Brain pericyte (primary cell): ENCODE measurements at places on chromosomes 2 and 18.

DNA sequence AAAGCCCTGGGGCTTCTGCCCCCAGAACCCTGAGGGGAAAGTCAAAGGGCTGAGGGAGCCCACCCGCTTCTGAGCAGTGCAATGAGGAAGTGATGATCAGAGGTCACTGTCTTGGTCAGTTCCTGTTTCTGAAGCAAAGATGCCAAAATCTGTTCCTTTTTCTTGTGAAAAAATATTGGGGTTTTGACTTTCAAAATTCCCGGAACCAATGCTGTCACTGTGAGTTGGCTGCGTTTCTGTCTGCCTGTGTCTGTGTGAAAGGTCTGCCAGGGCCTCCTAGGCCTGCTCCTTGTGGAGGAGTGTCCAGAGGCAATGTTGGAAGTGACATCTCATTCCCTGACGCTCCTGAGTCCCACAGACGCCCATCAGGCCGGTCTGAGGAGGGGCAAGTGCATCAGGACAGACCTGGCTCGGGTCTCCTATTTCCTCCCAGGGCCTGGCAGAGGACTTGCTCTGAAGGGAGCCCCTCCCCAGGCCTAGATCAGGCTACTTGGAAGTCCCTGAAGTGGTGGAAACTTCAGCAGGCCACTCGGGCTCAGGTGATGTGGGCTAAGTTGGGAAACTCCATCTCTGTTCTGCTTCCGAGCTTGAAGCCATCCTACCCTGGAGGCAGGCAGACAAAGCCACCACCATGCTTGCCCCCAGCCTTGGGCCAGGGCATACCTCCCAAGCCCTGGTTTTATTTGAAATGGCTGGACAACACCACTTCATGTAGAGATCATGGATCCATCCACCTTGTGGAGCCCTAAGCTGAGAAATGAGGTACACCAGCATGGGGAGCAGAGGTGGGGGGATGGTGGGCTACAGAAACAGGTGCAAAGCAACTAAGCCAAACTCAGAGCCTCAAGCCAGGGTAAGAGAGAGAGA, 51.0 kb downstream of the PKDCC start:
- DNase-seq, result no peak

GRCh38 chr2:873027-873426, 77.6 kb upstream of the SNTG2 start:
- no peak for DNase-seq

GRCh38 chr2:47011264-47011663, 95.7 kb upstream of the MCFD2 start:
- DNase-seq, result no peak

- DNase-seq, result no peak
Observed at GRCh38 chr2:33784488-33784887, 185.4 kb upstream of the FAM98A start.

DNA sequence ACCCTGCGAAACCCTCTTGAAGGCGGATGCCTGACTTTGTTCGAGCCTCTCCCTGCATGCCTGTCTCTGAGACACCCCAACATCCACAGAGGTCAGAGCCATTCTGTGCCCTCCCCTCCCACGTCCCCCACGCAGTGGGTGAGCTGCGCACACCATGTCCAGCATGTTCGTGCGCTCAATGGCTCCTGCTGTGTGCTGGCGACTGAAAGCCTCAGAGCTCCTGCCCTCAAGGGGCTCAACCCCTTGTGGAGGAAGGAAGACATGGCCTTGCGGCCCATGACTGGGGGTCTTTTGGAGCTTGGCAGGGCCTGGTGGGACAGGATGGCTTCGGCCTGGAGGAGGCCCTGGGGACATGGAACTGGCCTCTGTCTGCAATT, 45.7 kb downstream of the ANKMY1 start:
- no peak for DNase-seq
